ENCODE measurements at places on chromosomes 6 and 20.

GRCh38 chr6:3372912-3373554, 83.8 kb downstream of the SLC22A23 start:
- no peak for DNase-seq

GRCh38 chr6:80380566-80380965, 274.1 kb downstream of the BCKDHB start:
- no peak for DNase-seq

DNA sequence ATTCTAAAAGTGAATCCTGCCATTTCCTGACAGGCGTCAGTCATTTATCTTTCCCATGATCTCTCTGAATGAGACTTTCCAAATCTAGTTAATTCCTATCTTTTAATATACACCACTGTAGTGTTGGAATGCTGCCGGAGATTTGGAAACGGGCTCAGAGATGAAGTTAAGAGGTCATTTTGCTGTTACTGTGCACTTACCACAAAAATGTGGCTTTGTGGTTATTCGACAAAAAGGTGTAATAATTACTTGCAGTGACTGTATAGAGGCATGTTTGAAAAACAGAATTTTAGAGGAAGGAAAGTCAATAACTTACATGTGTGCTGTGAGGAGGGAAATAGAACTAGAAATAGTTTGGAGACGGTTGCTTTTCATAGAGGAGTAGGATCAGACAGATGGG, 460.2 kb upstream of the BTBD3 start:
- no peak for DNase-seq

- no peak for DNase-seq
Measured at GRCh38 chr6:25061289-25061936, 125.7 kb upstream of the RIPOR2 start.

DNA sequence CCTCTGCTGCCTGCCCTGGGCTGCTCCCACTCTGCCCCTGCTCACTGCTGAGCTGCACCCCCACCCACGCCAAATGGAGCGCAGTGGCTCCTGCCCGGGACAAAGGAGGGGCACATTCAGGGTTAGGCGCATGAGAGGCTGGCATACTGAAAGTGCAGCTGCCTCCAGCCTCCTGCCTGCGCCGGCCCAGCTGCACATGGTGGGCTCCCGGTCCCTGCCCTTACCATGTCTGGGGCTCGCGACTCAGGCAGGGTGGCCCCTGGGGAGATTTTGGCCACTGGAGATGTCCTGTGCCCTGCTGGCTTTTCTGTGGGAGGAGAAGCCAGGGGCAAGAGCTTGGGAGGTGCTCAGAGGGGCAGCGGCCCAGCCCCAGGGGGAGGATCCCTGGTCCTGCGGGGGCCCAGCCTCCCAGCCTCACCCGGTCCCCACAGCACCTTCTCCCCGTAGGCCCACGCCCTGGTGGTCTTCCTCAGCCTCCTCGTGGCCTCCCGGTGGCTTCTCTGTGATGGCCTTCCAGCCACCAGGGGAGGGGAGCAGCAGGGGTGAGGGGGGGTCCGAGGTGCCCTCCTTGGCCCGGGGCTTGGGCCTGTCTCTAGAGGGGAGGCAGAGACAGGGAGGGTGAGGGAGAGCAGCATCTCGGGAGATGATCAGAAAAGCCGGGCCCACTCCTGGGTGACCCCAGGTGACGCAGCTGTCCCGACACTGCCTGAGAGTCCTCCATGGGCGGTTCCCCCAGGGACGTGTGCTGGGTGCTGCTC, 8.4 kb upstream of the CABLES2 start:
- no peak for DNase-seq

- no peak for DNase-seq
Measured at GRCh38 chr6:165263-165662, 127.0 kb upstream of the DUSP22 start.

GRCh38 chr6:150915131-150915879, 49.8 kb downstream of the MTHFD1L start:
- DNase-seq, result no peak

- no peak for DNase-seq
Measured at GRCh38 chr6:39294133-39294532, 20.1 kb downstream of the KCNK17 start.

GRCh38 chr6:85867595-85867994, 224.9 kb upstream of the SYNCRIP start:
- DNase-seq, result no peak

DNA sequence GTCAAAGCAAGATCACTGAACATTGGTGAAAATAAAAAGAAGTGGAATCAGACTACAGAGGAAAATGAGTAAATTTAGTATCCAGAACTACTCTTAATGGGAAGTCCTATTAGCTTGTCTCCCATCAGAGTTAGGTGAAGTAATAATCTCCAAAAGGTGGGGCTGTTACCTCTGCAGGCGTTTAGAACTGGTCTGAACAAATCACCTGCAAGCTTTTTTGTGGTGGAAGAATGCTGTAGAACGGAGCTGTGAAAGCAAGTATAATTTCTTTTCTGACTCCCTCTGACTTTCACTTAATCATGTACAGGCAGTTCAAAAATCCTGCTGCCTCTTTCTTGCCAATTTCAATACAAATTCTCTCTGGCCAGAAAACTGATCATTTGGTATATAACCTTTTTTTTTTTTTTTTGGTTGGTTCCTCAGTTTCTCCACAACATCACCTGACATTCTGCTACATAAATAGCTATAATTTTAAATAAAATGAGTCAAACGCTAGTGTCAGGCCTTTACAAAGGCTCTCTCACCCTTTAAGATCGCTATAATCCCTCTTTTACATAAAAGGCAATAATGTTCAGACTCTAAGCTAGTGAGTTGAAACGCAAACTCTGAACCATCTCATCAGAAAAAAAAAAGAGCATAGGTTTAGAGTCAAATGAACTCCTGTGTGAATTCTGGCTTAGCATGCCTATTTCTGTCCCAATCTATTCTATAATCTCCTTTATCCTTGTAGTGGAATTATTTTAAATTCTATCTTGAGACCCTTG, 38.8 kb downstream of the CITED2 start:
- DNase-seq, result no peak

GRCh38 chr20:43525021-43525420, 17.5 kb downstream of the L3MBTL1 start:
- DNase-seq, result no peak

GRCh38 chr6:42467651-42468050, 15.9 kb upstream of the TRERF1 start:
- DNase-seq, result no peak

- DNase-seq, result no peak
Measured at GRCh38 chr6:118739696-118740353, 88.4 kb upstream of the CEP85L start.

DNA sequence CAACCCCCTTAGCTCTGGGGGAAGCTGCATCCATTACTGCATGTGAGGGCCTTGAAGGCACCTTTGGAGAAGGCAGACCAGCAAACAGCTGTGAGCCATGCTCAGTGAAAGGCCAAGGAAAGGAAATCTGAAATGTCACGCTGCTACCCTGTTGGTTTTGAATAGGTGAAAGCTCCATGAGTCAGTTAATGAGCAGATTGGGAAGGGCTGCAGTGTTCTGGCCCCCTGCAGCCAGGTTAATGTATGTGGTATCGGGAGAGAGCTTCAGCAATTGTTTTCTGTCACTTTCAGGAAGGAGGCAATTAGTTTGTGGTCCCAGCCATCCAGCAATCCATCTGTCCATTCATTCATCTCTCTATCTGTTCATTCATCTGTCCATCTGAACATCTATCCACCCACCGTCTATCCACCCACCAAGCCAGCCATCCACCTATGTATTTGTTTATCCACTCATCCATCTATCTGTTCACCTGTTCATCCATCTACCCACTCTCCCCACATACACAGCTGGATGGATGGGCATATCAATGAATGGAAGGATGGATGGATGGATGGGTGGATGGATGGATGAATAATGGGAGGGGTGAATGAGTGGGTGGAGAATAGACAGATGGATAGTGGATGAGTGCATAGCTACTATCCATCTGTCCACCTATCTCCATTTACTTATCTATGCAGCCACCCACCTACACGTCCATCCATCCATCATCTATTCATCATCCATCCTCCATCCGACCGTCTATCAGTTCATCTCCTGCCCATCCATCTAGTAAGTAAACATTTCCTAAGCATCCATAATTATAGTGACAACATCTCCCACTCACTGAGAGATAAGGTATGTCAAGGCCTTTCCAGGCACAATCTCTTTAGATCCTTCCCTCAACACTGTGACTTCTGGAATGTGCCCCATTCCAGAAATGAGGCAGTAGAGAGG, 16.0 kb downstream of the PCK1 start:
- no peak for DNase-seq

- no peak for DNase-seq
Measured at GRCh38 chr20:49318430-49319207, 40.8 kb upstream of the ZNFX1 start.

DNA sequence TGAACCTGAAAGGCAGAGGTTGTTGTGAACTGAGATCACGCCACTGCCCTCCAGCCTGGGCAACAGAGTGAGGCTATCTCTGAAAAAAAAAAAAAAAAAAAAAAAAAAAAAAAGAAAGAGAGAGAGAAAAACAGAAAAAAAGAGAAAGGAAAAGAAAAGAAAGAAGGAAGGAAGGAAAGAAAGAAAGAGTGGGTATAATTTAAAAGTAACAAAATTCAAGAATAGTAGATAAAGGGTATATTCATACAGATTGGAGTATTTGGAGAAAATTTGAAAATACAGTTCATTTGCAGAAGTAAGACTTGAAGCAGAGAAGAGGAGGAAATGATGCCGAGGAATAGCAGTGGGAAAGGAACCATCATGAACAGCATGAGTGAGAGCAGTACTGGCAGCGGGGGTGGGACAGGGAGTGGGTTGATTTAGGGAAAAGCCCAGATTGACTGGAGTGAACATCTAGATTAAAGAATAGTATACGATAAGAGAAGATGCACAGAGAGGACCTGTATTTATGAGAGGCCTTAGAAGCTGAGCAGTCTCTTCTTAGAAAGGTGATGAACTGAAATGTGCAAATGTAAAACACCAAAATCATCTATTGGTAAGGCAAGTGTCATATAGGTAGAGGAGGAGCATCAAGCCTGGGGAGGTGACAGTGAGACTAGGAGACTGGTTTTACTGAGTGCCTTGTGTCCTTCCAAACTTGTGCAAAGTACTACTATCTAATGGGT, 17.8 kb upstream of the HLA-DRB1 start:
- DNase-seq, result no peak

DNA sequence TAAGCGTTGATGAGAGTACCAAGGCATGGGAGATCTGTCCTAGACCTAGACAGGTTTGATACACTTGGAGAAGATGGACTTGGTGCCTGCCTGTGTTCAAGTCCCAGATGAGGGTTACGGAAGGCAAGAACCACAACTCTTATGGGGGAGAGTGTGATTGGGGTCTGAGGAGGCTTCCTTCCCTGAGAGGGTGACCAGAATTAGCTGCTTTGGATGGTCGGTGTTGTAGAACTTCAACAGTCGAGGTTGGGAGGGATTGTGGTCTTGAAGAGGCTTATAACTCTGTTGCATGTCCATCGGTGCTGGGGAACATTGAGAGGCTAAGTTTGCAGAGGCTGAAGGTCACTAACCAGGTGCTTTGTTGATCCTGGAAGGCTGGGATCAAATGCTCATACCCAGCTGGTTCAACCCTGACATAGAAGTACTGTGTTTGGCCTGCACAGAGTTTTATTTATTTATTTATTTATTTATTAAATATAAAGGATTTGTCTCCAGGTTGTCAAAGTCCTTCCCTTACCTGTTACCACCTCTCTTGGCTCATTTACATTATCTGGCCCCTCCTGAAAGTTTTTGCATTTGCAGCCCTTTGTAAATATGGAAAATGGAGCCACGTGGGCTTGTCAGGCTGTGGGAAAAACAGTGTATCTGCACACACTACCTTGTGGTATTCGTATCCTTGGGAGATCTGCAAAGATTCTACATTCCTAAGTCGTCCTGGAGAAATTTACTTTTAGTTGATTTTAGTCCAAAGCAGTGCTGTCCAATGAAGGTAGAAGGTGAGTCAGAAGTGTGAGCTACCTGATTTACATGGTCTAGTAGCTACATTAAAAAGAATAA, 15.8 kb upstream of the EFCAB8 start:
- DNase-seq, result no peak

DNA sequence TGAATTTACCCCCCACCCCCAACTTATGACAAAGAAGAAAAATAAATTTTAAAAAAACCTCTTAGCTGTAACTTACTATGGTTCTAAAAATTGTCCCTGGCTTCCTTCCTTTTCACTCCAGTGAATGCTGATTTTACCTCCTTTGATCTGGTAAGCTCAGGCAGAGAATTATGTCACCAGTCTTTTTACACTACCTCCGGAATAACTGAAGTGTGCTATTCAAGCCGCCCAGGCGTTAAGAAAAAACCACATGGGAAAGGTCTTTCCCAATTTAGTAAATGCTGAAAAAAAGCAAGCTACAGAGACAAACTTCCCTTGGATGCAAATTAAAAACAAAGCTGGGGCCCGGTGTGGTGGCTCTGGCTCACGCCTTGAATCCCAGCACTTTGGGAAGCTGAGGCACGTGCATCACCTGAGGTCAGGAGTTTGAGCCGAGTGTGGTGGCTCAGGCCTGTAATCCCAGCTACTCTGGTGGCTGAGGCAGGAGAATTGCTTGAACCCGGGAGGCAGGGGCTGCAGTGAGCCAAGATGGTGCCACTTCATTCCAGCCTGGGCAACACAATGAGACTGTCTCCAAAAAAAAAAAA, 12.4 kb downstream of the SNX5 start:
- no peak for DNase-seq

- DNase-seq, result no peak
Measured at GRCh38 chr6:9927275-9927674, 487.6 kb downstream of the TFAP2A start.

- no peak for DNase-seq
Measured at GRCh38 chr20:63268671-63269439, 3.8 kb upstream of the ARFGAP1 start.

GRCh38 chr6:135419162-135419561, 78.4 kb downstream of the AHI1 start:
- no peak for DNase-seq

- no peak for DNase-seq
Measured at GRCh38 chr6:168994956-168995355, 258.7 kb downstream of the THBS2 start.

DNA sequence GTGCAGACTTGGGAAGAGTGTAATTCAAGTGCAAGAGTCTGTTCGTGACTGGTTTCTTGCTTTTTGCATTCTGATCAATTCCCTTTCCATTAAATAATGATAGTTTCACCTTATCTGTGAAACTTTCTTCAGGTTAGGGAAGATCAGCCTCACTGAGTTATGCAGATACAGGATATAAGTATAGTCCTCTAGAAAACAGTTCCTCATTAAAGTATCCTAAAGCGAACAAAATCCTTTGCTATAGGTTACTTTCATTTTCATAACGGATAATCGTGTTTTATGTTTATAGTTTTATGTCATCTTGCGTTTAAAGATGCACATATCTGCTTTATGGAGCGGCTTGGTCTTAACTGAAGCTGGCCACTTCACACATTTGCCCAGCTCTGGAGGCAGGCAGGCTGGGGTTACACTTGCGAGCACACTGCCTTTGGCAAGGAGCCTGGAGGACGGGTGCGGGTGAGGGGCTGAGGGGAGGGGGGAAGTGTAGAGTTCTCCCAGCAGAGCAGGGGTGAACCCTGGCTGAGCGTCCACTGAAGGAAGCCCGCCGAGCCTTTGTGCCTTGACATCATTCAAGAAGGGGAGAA, 123.5 kb upstream of the IFNGR1 start:
- no peak for DNase-seq

Measured in activated T-helper 1 cell treated with anti-CD3 and anti-CD28 coated beads, Interleukin-2, amount 50 U/mL, for 16 hours (primary cell).